Stimulated activated CD4-positive, alpha-beta T cell treated with anti-CD3 and anti-CD28 coated beads, TNF-alpha, amount 100 ng/mL, for 48 hours (primary cell): ENCODE measurements at places on chromosomes 11 and 22.

- no peak for DNase-seq
Observed at GRCh38 chr11:106161775-106162634, 84.5 kb downstream of the AASDHPPT start.

DNA sequence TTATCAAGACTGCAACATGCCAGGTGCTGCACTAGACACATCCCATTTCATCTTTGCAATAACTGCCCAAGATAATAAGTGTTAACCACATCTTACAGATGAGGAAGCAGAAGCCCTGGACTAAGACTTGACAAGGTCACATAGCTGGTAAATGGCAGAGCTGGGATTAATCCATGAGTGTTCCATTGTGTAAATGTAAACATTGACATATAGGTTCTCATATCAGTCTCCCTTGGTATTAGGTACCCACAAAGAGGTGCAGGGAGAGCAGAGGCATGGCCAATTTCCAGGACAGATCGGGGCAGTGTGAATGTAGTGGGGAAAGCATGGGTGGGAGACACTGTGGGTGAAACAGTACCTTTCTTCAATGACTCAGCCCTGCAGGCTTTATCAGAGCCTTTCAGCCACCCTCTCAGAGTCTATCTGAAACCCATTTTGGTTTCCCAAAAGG is 17.9 kb downstream of the MICAL2 start:
- no peak for DNase-seq

DNA sequence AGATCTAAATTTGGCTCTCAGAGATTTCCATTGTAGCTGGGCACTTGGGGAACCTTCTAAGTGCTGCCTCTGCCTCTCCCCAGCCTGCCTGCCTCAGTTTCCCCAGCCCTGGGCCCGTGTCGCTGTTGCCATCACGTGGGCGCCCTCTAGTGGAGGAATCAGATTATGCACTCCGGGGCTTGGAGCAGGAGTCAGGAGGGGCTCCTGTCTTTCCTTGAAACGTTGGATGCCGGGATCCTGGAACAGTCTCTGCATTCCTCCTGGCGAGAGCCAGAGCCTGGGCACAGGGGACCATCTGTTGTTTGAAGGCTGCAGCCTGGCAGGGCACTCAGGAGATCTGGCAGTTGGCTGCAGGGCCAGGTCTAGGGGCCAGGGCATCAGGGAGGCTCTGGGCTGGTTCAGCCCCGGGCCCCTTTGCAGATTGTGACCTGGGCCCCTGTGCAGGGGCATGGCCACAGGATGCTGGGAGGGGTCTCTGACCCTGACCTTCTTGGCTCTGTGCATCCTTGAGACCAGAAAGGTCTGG is 71.6 kb downstream of the LRP5 start:
- peak; percentile 54 for DNase-seq

- DNase-seq, result peak; percentile 78
Observed at GRCh38 chr22:25447686-25448434, 116.6 kb upstream of the GRK3 start.

- DNase-seq, result no peak
Observed at GRCh38 chr11:69138265-69138664, 17.5 kb upstream of the SMIM38 start.

DNA sequence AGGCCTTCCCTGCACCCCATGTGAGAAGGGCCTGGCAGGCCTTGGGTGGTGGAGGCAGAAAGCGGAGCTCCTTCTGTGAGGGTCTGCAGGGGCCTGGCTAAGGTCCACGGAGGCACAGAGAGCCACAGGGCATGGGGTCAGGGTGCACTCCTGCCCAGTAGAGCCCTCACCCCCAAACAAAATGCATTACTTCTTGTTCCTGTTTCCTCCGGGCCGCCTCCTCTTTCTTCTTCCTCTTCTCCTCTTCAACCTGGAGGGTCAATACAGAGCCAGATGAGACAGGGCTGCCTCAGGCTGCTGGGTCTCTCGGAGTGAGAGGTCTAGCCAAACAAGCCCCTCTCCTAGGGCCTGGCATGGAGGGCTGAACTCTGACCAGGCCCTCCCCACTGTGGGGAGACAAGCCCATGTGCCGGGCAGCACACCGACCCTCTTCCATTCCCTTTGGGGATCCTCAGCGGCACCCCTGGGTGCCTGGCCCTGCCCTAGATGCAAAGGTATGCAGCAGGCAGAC is 10.3 kb upstream of the NAP1L4 start:
- DNase-seq, result no peak

- no peak for DNase-seq
Observed at GRCh38 chr11:124930799-124931198, 5.0 kb downstream of the HEPACAM start.
